GM03348 (cell line): ENCODE measurements at places on chromosomes 12 and 14.

- peak; percentile 5 for DNase-seq
Observed at GRCh38 chr12:59632408-59632807, 36.6 kb downstream of the SLC16A7 start.

- no peak for DNase-seq
Observed at GRCh38 chr14:40058901-40059897, 627.0 kb upstream of the FBXO33 start.

- DNase-seq = no peak
Observed at GRCh38 chr12:95424271-95424994, 49.5 kb upstream of the METAP2 start.

DNA sequence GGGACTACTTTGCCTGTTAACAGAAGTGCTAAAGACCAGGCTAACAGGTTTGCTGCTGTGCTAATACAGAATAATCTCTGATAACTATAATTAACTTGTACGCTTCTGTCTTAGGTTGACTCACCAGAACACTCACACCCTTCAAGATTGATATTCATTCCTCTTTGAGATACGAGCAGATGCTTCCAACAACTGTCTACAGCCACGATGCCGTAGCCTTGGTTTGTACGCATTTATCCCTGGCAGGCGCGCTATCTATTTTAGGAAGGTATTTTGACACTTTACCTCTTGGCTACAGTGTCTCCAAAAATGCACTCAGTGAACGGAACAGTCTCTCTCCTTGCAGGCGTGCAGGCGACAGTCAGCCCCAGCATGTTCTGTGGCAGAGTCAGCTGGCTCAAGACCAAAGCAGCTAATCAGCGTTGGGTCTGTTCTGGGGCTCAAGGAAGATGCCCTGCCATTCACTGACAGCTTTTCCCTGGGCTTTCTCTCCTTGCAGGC lies 146.4 kb upstream of the PRICKLE1 start:
- no peak for DNase-seq

GRCh38 chr14:74579447-74580274 lies 32.4 kb downstream of the LTBP2 start:
- DNase-seq = peak; percentile 73
